ENCODE measurements at places on chromosomes 1 and 21.

DNA sequence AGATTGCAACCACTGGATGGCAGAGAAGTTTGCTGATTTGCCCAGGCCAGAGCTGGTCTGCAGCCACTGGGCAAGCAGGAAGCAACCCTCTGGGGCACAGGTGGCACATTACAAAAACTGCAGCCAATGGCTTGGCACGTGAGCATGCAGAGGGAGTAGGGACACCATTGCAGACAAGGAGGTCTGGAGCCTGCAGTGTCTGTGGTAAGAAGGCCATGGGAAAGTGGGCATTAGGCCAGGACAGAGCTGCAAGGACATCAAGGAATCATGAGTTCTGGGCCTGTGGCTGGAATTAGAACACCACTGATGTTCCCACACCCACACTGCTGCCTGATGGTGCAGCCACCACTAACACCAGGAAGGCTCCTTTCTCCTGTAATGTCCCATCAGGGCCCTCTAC, 113.0 kb downstream of the TSEN15 start:
- no peaks in the 10 kb centered on the region for H3K36me3 ChIP-seq
- H3K27ac ChIP-seq = no peak overlapping the region
- no peaks in the 10 kb centered on the region for H3K27me3 ChIP-seq
- no peak for DNase-seq

DNA sequence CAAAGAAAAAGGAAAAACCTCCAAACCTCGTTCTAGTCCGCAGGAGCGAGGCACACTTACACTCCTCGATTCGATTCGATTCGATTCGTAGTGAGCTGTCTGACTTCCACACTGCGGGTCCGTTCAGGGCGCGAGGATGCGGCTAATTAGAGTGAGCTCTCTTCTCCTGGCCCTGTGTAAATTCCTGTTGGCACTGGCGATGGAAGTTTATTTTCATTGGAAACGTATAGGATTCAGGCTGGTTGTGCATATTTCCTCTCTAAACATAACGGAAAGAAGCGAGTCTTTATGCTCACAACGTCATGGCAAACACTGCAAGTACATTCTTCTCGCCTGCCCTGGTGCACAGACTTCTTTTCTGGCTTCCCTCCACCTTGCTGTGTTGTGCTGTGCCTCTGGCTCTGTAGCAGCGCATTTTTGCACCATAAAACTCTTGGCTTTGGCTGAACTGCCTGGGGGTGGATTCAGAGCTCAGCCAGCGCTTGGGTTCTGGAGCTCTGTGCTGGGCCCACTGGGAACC, 2.7 kb downstream of the HUNK start:
- H3K36me3 ChIP-seq = no peaks in the 10 kb centered on the region
- H3K4me3 ChIP-seq = no peak overlapping the region
- no peak overlapping the region for H3K27ac ChIP-seq
- peak; percentile 36 for DNase-seq
- no peaks in the 10 kb centered on the region for H3K27me3 ChIP-seq
- peaks cover 13% of the 10 kb centered on the region for H3K4me1 ChIP-seq

DNA sequence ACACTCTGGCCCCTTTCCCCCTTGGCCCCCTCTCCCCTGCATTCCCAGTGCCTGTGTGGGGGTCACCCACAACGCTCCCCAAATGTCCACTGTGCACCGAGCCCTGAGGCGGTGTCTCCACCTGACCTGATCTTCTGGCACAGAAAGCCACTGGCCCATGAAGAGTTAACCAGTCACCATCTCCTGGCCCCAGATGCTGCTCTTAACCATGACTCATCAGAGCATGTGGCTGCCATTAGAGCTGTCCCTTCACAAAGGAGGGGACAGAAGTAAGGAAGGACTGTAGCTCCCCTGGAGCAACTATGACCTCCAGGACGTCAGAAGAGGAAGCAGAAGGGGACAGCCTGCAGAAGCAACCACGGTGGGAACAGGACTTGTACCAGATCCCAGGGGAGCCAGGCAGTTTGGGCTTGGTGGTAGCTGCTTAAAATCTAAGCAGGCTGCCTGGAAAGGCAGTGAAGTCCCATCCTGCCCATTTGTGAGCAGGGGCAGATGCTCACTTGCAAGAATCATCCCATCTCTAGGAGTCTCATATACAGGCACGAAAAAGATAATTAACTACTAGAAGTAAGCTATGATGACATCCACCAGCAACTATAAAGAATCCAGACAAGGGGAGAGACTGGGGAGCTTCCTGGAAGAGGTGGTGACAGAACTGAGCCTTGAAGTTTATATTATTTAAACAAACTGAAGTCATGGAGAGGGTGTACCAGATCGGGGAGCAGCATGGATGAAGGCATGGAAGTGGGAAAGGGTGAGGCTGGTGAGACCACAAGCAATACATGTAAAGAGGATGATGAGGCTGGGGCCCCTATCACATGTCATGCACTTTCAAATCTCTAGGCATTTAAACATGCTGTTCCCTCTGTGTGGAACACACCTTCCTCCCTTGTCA, 1.1 kb upstream of the TTC39A start:
- H3K27me3 ChIP-seq = no peaks in the 10 kb centered on the region
- H3K27ac ChIP-seq = no peak overlapping the region
- peaks cover 11% of the 10 kb centered on the region for H3K4me1 ChIP-seq
- H3K4me3 ChIP-seq = no peak overlapping the region
- H3K36me3 ChIP-seq = no peaks in the 10 kb centered on the region
- no peak for DNase-seq

DNA sequence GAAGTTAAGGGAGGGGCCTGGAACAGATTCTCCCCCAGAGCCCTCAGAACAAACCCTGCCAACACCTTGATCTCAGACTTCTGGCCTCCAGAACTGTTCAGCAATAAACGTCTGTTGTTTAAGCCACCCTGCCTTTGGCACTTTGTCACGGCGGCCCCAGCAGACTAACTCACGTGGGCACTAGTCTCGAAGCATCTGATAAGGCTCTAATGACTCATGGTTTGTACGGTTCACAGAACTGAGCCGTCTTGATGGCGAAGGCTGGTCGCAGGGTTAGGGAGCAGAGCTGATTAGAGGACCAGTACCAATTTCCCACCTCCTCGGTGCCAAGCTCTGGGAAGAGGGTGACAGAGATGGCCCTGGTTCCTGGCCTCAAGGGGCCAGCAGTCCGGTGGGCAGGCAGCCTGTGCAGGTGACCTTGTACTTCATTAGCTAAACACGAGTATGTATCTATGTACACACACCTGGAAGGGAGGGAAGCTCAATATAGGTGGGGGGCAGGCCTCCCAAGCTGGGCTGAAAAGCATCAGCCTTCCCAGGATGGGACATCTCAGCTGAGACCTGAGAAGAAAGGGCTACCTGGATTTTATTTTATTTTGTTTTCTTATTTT, 112.8 kb downstream of the MRPS6 start:
- H3K27me3 ChIP-seq = no peaks in the 10 kb centered on the region
- H3K4me3 ChIP-seq = no peak overlapping the region
- no peak overlapping the region for H3K27ac ChIP-seq
- H3K4me1 ChIP-seq = no peaks in the 10 kb centered on the region
- H3K36me3 ChIP-seq = no peaks in the 10 kb centered on the region

DNA sequence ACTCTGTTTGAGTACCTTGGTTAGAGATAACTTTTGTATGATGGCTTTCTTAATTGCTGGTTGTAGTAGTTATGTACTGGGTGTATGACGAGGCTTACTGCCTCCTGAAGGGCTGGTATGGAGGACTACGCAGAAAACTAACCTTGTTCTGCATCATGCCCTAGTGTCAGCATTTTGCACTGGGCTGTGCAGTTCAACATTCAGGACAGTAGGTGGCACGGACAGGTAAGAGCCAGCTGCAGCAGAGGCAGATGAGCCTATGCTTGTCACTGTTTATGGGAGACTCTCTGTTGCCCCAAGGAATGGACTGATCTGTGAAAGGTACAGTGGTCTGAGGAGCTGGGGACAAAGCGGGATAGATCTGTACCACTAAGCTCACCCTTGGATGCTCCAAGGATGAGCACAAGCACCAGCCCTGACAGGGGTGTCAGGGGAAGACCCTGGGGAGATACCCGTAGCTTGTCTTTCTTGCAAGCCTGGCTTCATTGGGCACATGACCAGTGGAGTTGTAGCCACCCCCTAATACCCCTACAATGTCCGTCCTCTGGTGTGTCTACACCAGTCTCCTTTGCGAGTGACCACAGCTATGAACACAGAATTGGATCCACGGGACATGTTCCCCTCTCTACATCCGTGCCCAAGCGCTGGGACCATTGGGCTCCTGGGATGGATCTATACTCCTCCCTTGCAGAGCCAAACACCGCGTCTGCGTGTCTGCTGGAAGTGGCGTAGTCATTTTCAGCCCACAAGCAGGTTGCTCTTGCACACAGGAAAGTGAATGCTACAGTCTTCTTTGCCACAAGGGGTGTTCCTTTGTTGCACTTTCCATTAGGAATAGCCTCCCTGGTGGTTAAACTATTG, 51.1 kb upstream of the CFHR3 start:
- no peak overlapping the region for H3K27ac ChIP-seq
- DNase-seq = peak; percentile 82
- H3K4me1 ChIP-seq = no peaks in the 10 kb centered on the region

- H3K27me3 ChIP-seq = no peaks in the 10 kb centered on the region
- H3K4me1 ChIP-seq = peaks cover 36% of the 10 kb centered on the region
- peaks cover 58% of the 10 kb centered on the region for H3K36me3 ChIP-seq
- H3K27ac ChIP-seq = no peak overlapping the region
- no peak overlapping the region for H3K4me3 ChIP-seq
- DNase-seq = no peak
Observed at GRCh38 chr1:15727424-15727823, 8.6 kb upstream of the SLC25A34 start.

DNA sequence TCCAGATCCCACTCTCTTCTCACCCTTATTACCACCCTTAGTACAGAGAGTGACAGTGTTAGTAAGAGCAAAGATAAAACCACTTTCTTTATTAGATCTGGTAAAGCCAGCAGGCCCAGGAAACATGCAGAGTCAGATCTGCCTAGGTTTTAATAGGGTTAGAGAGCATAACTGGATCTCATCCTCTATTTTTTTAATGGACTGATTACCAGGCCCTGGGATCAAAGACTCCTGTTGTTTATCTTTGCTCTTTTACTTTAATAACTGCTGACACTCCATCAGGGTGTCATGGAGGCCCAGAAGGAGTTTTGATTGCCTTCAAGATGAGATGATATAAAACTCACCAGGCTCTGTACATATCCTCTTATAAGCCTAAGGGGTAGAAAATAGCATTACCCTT, 45.3 kb upstream of the RGS5 start:
- H3K4me1 ChIP-seq = no peaks in the 10 kb centered on the region
- no peaks in the 10 kb centered on the region for H3K36me3 ChIP-seq
- H3K4me3 ChIP-seq = no peak overlapping the region
- H3K27ac ChIP-seq = no peak overlapping the region

DNA sequence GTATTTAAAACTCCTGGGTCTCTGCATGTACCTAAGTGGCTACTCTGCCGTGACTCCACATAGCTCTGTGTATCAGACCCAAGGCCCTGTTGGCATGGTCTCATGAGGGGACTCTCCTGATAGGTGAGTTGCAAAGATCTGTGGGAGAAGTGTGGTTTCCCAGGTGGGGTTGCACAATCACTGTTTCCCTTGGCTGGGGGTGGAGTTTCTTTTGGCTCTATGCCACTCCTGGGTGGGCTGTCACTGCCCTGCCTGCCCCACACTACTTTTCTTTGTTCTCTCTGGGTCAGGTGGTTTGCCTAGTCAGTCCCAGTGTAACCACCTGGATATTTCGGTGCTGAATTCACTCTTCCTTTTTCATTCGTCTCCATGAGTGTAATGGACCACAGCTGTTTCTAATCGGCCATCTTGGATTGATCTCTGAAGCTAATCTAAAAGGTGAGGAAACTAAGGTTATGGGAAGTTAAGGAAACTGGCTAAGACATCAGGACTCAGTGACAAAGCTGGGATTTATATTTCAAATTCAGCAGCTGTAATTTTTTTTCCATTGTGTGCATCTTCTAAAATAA, 97.1 kb upstream of the CACYBP start:
- no peaks in the 10 kb centered on the region for H3K27me3 ChIP-seq
- H3K36me3 ChIP-seq = no peaks in the 10 kb centered on the region
- H3K4me3 ChIP-seq = no peak overlapping the region
- no peak for DNase-seq
- no peak overlapping the region for H3K27ac ChIP-seq

DNA sequence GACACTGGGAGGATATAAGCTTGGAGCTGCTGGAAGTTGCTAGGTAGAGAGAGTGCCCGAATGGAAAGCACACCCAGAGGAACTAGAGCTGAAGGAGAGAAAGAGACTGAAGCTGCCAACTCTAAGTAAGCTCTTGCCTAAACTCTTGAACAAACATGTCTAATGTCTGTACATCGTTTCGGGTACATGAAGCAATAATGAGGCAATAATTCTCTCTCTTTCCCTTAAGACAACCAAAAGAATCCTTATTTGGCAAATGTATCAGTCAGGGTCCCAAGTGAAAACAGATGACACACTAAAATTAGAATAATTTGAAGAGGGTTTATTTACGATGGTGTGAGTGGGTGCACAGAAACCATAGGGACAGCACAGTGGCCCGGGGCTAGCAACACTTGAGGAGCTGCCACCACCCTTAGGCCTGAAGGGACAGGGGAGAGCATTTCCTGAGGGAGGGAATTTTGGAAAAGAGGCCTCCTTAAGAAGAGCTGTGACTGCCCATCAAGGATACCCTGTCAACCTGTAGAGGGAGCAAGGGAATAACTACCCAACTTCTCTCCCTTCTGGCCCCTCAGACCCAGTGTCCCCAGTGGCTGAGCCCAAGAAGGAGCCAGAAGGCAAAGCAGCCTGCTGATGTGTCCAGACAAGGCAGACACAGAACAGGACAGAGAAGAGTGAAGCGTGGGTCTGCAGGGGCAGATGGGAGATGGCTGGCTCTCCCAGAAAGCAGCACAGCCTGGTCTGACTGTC, 36.1 kb upstream of the KHDRBS1 start:
- H3K27me3 ChIP-seq = no peaks in the 10 kb centered on the region
- H3K4me3 ChIP-seq = no peak overlapping the region
- H3K4me1 ChIP-seq = peaks cover 6% of the 10 kb centered on the region

DNA sequence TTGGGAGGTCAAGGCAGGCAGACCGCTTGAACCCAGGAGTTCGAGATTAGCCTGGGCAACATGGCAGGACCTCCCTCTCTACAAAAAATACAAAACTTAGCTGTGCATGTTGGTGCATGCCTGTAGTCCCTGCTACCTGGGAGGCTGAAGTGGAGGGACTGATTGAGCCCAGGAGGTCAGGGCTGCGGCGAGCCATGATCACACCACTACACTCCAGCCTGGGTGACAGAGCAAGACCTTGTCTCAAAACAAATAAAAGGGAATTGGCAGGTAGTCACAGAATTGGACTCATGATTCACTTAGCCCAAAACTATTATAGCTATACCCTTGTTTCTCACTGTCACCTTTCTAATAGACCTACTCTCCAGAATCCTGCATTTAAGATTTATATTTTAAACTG, 5.5 kb downstream of the TADA1 start:
- peaks cover 5% of the 10 kb centered on the region for H3K36me3 ChIP-seq
- no peak overlapping the region for H3K4me3 ChIP-seq
- H3K27me3 ChIP-seq = no peaks in the 10 kb centered on the region
- DNase-seq = no peak
- H3K27ac ChIP-seq = no peak overlapping the region
- peaks cover 3% of the 10 kb centered on the region for H3K4me1 ChIP-seq
